ENCODE measurements at places on chromosomes 5 and 9.

DNA sequence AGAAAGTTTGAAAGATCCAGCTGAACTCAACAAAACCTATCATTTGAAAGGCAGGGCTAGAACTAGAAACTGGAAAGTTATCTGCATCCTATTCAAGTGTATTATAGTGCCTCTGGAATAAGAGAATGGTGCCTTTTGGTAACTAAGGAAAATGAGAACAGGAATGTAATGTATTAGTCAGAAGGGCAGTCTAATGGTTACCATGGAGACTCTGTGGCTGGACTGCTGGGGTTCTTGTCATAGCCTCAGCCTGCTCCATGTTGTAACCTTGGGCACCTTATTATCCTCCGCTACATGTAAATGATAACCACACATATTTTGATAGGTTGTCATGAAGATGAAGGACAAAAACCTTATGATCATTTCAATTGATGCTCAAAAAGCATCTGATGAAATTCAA lies 24.6 kb upstream of the IFNB1 start:
- DNase-seq, result no peak

- no peak for DNase-seq
Observed at GRCh38 chr9:124551472-124552272, 44.5 kb upstream of the NR5A1 start.

DNA sequence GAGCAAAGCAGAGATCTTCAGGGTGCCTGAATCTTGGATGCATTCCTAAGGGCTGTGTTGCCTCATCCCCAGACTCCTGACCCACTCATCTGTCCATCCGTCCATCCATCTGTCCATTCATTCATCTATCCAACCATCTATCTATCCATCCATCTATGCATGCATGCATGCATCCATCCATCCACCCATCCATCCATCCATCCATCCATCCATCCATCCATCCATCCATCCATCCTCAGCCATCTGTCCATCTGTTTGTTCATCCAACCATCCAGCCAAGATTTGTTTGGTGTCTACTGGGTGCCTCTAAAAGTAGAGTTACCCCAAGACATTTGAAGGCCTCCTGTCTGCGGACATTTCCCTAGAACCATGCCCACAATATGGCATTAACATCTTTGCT lies 27.7 kb upstream of the BARHL1 start:
- DNase-seq, result no peak

DNA sequence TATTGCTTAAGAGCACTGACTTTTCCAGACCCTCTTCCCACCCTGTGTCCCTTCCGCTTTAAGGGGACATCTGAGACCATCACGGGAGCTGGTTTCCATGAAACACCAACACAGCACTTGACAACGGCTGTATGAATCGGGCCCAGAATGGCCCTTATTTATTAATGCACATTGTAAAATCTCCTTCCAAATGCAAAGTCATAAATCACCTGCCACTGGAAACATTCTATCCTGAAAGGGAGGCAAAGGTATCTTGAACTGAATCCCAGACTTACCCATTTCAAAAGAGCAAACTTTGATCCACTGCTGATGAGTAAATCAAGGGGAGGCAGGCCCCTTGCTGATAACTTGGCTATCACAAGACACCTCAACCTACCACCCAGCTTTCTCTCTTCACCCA lies 37.4 kb downstream of the SHB start:
- DNase-seq, result no peak

DNA sequence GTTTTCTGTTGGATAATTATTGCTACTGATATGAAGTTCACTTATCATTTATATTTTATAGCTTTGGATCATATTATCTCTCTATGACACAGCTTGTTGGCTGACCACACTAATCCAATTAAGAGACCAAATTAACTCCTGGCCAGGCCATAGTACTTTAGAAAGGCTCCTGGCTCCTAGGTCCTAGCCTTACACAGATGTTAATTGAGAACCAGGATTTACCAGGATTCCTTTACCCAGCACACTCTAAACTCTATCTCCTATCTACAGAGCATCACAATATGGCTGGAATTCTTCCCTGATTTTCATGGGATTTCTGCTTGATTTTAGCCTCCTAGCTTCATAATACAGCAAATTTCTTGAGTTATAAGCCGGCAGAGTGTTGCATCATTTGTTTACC lies 80.3 kb downstream of the SLCO6A1 start:
- DNase-seq, result no peak

DNA sequence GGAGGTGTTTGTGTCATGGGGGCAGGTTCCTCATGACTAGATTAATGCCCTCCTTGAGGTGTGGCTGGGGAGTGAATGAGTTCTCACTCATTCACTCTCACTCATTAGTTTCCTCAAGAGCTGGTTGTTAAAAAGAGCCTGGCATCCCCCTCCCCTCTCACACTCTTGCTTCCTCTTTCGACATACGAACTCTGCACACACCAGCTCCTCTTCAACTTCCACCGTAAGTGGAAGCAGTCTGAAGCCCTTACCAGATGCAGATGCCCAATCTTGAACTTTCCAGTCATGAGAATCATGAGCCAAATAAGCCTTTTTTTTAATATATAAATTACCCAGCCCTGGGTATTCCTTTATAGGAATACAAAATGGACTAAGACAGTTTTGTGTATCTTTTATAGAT lies 82.5 kb downstream of the SPRY4 start:
- DNase-seq, result no peak

- DNase-seq, result no peak
Observed at GRCh38 chr5:38060354-38060753, 198.0 kb upstream of the EGFLAM start.

- no peak for DNase-seq
Observed at GRCh38 chr5:143168171-143168741, 235.2 kb downstream of the NR3C1 start.

DNA sequence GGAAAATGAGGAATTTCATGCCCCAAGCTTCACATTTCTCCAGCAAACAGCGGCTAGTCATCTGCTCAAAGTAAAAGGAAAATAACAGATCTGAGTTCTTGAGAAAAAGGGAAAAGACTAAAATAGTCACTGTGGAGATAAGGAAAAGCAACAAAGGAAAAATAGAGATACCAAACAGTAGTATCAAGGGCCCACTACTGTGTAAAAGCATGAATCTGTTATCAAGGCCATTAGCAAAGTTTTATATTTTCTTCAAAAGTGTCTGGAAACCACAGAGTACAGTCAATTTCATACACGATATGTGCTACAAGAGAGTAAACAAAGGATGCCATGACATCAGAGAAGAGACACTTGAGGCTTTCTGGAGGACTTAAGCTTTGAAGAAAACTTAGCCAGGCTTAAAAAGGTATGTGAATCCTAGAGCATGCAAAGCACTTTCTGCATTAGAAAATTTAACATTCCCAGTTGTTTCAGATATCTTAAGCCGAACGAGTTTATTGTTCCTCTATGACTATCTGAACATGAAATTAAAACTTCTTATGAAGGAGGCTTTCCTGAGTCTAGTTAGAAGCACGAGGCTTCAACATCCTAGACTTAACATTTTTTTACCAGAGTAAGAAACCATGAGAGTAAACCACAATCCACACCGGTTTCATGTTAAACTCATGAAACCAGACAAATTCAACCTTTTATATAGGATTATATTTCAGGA lies 1.2 kb downstream of the TTC33 start:
- no peak for DNase-seq

GRCh38 chr9:113602126-113603047 lies 138.9 kb downstream of the RGS3 start:
- no peak for DNase-seq

Measured in cortex of kidney (tissue), 1 donor.